ENCODE measurements at places on chromosomes 6 and 20.
A peak's percentile ranks its signal among the peaks of the same experiment; 100 is the strongest.

DNA sequence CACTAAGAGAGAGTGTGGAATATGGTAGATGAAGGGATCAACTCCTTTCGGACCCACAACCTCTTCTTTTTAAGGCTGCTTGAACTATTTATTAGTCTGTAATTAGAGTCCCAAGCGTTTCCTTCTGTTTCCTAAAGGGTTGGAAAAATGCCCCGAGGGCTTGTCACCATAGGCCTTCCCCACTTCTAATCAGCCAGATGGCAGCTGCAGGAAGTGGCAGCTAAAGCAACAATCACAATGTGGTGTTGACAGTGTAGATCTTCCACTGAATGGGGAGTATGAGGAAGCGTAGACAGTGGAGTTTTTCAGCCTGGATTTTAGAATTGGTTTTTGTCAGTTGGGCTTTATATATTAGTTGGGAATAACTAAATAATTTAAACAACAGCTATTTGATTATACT is 40.6 kb downstream of the SLC35D3 start:
- DNase-seq = peak; percentile 87

DNA sequence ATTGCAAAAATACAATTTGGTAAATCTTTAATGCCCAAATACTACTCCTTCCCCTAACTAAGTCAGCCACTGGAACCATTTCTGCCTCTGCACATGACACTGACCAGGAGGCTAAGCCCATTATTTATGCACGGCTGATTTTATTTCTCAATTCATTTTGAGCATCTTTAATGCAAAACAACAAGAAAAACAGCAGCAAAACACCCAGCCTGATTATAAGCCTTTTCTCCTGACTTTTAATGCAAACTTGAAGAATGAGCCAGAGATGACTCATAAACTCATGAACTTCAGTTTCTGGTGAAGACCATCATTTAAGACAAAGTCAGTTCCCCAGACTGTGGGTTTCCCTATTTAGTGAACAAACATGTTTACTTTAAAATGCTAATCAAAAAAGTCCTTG is 51.6 kb downstream of the CYP24A1 start:
- DNase-seq = no peak

DNA sequence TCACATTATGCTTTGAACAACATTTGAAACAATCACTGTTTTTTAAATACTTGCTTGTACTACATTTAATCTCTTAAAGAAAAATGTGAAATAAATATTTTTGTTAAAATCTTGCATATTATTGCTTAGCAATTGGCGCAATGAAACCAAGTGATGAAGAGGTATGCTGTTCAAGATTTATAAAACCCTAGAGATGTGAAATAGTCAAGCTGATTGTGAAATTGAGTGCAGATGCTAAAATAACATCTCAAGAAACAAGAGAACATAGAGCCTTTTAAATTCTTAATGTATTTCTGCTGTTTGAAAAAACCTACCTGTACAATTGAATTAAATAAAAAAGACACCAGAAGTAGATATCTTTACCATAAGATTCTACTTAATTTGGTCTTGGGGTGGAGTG is 179.2 kb upstream of the MCHR2 start:
- DNase-seq = no peak

- no peak for DNase-seq
Observed at GRCh38 chr20:39885975-39886649, 802.9 kb downstream of the MAFB start.

DNA sequence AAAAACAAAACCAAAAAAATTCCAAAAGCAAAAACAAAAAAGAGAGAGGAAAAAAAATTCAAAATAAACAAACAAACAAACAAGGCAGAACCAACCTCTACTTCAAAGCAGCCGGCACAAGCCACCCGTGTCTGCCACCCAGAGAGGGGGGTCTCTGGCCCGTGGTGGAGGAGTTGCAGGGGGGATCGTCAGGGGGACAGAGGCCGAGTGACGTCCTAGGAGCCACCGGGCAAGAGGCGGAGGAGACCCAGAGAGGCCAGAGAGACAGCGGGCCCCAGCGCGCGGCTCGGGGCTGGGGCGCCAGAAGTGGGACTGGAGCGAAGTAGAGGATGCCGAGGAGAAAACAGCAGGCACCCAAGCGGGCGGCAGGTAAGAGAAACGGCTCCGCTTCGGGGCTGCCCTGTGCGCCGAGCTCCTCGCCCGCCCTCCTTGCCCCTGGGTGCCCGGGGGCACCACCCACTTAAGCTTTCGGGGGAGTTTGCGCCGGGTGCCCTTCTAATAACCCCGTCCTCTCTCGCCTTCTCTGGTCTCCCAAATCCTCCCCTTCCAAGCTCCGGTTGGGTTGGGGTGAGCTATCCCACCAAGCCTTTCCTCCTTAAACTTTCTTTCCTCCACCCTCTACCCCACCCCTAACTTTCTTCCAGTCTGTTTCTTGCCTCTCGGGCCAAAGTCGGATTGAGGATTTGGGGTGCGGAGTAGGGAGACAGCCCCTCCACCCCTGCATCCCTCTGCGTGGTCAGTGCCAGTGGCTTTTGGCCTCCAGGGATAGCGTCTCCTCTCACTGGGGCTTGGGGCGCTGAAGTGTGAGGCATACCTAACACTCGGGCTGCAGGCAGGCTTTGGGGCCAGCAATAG is 1.0 kb downstream of the TSHZ2 start:
- DNase-seq = no peak

- DNase-seq = no peak
Observed at GRCh38 chr20:62048346-62048761, 17.3 kb downstream of the TAF4 start.
